Sigmoid colon (tissue), 7 donors: ENCODE measurements at places on chromosomes 7 and 10. TPM values are rescaled to one million over a fixed set of nuclear protein-coding genes. Genes with fewer than 3 reads are reported as not detected.

The JMJD1C gene
- total RNA-seq = 127 TPM

The SPDYE8 gene
- not detected for total RNA-seq

The ETV1 gene
- 11.4 TPM for total RNA-seq

The MALSU1 gene
- total RNA-seq = 58.5 TPM

DNA sequence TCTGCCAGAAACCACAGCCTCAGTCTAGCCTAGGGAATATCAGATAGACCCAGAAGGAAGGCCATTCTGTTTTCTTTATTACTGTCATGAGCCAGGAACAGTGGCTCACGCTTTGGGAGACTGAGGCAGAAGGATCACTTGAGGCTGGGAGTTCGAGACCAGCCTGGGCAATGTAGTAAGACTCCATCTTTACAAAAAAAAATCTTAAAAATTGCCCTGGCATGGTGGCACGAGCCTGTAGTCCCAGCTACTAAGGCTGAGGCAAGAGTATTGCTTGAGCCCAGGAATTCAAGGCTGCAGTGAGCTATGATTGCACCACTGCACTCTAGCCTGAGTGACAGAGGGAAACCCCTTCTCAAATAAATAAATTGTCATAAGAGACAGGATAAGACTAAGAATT lies 3.7 kb upstream of the ESYT2 start:
- H3K4me1 ChIP-seq = peaks cover 4% of the 10 kb centered on the region
- no peak overlapping the region for H3K27ac ChIP-seq
- no peak overlapping the region for H3K4me3 ChIP-seq
- DNase-seq = no peak
- H3K27me3 ChIP-seq = no peaks in the 10 kb centered on the region

- H3K27me3 ChIP-seq = no peaks in the 10 kb centered on the region
- no peak overlapping the region for H3K27ac ChIP-seq
- no peak for DNase-seq
- H3K4me3 ChIP-seq = no peak overlapping the region
- peaks cover 15% of the 10 kb centered on the region for H3K4me1 ChIP-seq
- no peaks in the 10 kb centered on the region for H3K36me3 ChIP-seq
Measured at GRCh38 chr10:97601268-97602215, 12.0 kb downstream of the C10orf62 start.

DNA sequence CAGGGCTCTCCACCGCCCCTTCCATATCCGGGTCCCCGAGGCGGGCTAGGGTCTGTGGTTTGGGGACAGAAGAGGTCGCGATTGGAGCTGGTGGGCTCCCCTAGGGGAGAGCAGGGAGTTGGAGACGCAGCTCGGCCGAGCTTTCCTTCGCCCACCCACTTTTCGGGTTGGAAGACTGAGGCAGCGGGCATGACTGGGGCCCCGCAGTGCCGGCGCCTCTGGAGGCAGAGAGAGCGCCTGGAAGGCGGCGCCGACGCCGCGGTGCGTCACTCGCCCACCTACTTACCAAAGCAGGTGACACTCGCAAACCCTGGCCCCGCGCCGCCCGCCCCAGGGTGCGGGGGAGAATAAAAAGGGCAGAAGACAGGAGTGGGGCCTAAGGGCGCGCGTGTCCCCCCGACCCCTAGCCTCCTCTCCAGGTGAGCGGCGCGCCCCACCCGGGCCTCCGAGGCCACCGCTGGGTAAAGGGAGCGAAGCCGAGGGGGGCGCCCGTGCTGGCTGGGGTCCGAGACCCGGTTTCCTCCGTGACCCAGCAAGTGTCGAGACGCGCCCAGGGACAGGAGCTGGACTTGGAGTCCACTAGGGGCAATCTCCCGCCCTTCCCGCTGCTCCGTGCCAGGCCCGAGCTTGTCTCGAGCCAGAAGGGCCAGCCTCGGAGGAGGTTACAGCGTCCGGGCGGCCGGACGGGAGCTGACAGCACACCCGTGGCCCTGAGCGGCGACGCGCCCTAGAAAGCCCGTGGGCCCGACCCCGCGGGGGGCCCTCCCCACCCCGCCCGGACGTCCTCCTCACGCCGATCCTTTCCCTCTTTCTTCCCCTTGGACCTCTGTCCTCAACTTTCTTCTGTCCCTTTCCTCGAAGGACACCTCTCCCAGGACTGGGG lies 34.4 kb upstream of the GRID1 start:
- H3K4me1 ChIP-seq = peaks cover 24% of the 10 kb centered on the region
- peak overlapping the region; percentile 65 for H3K4me3 ChIP-seq
- H3K27me3 ChIP-seq = no peaks in the 10 kb centered on the region
- peak overlapping the region; percentile 84 for H3K27ac ChIP-seq

DNA sequence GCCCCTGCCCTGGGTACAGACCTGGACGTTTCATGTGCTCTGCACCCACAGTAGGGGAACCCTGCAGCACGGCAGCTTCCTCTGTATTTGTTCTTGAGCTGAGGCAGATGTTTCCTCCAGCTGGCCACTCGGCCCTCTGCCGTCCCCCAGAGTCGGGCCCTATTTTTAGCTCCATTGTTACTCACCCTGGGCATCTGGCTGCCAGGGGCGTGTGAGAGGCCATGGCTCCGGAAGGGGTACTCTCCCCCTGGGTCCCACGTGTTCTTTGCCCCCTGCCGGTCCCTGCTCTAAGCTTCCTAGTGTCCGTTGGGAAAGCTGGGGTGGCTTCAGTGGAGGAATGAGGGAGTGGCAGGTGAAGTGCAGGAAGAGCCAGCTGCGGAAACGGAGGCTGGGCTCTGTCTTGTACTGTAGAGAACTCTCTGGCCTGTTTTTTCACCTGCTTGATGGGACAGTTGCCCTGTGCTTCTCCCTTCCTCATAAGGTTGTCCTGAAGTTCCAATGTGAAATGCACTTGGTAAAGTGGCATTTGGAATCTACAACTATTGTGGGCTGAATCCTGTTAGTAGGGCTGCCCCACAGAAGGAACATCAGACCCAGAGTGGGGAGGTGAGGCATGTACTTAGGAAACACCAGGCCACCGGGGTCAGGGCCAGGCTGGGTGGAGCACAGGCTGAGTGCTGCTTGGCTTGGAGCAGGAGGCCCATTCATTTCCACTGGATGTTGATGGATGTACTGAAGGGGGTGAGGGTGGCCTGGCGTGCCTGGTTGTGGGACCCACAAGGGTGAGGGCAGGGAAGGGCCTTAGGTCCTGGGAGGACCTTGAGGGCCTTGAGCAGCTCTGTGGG lies 30.6 kb downstream of the PALD1 start:
- peak; percentile 84 for DNase-seq
- peaks cover 54% of the 10 kb centered on the region for H3K4me1 ChIP-seq
- H3K27me3 ChIP-seq = no peaks in the 10 kb centered on the region

DNA sequence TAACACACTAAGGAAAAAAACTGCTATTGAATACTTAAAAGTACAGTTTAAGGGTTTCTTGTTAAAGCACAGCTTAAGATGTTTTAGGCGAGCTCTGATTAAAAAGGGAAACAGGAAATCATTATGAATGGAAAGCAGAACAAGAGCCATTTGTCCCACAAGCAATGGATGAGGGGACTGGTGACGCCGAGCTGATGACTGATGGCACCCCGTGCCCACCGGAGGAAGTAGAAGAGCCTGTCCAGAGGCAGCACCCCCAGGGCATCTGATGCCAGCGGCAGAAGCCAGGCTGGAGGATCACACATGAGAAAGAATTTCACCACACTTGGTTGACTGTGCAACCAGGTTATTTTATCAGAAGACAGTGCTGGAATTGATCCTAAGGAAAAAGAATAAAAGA lies 15.0 kb upstream of the INSIG1 start:
- H3K4me3 ChIP-seq = no peak overlapping the region
- H3K27me3 ChIP-seq = no peaks in the 10 kb centered on the region
- H3K4me1 ChIP-seq = no peaks in the 10 kb centered on the region
- no peak for DNase-seq
- no peak overlapping the region for H3K27ac ChIP-seq

DNA sequence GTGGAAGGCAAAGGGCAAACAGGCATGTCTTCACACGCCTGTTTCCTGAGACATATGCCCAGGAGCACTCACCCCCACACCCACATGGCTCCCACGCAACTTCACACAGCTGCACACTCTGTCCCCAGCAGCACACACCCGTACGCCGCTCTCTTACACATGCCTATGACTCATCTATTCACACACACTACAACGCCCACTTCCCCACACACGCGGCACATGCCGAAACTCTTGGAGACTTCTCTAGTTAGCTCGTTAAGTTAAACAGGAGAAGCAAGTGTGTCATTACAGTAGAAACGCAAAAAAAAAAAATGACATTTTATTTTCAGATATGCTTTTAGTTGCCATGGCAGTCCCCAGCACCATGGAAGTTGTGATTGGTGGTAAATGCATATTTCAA lies 6.7 kb downstream of the CALN1 start:
- H3K4me3 ChIP-seq = no peak overlapping the region
- no peaks in the 10 kb centered on the region for H3K36me3 ChIP-seq
- no peak for DNase-seq
- H3K4me1 ChIP-seq = no peaks in the 10 kb centered on the region

DNA sequence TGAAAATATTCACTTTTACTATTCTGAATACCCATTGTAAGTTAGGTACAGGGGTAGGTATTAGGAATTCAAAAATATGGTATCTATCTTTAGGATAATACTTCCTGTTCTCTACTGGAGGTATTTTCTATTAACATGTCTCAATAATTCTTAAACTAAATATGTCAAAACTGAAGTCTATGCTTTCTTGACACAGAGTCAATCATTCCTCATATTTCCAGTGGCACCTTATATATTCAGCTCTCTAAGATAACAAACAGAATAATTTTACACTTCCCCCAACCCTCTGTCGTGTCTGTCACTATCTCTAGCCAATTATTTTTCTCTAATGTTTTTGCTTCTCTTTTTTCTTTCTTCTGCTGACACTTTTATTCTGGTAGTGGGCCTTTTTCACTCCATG lies 138.9 kb downstream of the TMEM26 start:
- no peaks in the 10 kb centered on the region for H3K27me3 ChIP-seq
- H3K27ac ChIP-seq = no peak overlapping the region
- DNase-seq = no peak
- H3K36me3 ChIP-seq = no peaks in the 10 kb centered on the region

DNA sequence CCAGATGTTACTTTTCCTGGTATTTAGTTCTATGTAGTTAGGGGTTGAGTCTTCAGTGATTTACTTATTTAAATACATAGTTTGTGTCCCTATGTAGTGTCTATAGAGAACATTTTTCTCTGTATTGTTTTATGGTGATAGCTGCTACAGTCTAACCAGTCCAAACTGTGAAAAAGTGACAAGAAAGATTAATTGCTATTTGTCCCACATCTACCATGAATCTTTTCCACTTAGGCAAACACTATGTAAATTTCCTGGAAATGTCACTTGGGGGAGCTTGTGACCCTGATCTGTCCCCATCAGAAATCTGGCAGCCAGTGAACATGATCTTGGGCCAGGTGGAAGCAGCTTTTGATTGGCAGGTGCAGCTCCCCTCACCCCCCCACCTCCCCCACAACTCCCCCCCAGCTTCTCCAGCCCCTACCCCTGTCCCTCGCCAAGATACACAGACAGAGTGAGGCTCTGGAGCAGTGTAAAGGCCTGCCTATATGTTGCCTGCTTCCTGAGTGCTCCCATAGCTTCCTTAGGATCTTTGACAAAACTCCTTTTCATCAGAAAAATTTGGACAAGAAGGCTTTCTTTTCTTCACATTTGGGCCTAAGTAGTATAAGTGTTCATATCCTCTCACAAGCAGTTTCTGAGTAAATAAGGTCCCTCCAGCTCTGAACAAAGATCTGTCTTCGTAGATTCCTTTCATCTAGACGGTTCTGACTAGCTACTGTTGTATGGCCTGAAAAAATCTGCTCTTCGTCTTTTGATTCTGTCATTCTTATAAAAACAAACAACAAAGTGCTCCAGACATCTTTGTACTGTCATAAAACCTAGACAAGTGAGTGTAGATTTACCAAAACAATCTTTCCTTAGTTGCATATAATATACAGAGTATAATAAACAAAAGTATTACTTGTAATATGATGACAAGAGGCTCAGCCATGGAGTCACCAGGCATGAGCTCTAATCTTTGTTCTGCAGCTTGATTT lies 31.5 kb upstream of the SLC13A1 start:
- H3K27ac ChIP-seq = peak overlapping the region; percentile 10
- no peaks in the 10 kb centered on the region for H3K27me3 ChIP-seq
- DNase-seq = no peak
- no peak overlapping the region for H3K4me3 ChIP-seq

- H3K4me3 ChIP-seq = peak within 1 kb of the TSS; percentile 47
- DNase-seq = peak; percentile 82
- peak within 1 kb of the TSS; percentile 67 for H3K27ac ChIP-seq
- no peaks in the 10 kb centered on the region for H3K4me1 ChIP-seq
- H3K36me3 ChIP-seq = no peaks in the 10 kb centered on the region
- H3K27me3 ChIP-seq = no peaks in the 10 kb centered on the region
Measured at GRCh38 chr7:37916673-37917660, at the start of gene SFRP4. SFRP4 (minus strand) TSS chr7:37916817; CDS start chr7:37916537, 280 bp downstream.

GRCh38 chr10:110192552-110192951 lies 14.9 kb upstream of the MXI1 start:
- no peak for DNase-seq
- H3K4me1 ChIP-seq = no peaks in the 10 kb centered on the region
- H3K27ac ChIP-seq = no peak overlapping the region
- H3K36me3 ChIP-seq = no peaks in the 10 kb centered on the region
